ENCODE measurements at places on chromosomes 3 and 15.

DNA sequence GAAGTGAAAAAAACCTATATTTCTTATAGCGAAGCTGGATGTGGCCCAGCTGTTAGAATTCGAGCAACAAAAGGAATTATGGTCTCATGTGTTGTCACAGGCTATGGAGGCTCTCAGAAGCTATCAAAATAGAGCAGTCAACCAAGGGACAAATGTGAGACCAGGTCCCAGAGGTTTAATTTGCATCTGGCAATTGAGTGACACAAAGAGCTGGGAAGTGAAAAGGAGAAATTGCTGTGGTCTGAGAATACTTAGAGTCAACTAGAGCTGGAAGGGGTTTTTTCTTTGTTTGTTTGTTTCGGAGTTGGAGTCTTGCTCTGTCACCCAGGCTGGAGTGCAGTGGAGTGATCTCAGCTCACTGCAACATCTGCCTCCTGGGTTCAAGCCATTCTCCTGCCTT is 61.3 kb upstream of the SMAD3 start:
- no peak for DNase-seq

DNA sequence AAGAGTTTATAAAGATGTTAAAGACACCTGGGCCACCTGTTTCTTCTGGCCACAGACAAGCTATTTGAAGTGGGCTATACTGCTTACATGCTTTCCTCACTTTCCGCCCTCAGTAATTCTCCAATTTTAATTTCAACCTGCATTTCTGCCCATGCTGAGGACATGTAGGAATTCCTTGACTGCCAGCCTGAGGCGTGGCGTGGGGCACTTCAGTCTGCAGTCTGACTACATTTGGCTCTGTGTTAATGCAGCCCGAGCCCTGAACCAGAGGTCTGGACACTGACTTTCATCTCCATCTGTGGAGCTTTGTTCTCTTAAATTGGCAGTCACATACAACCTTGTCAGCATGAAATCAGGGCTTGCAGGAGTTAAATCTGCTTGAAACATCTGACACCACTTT is 8.5 kb downstream of the UQCC5 start:
- DNase-seq: no peak

GRCh38 chr3:71393093-71393492 is 190.4 kb downstream of the FOXP1 start:
- no peak for DNase-seq

GRCh38 chr3:135352213-135352612 is 557.2 kb downstream of the EPHB1 start:
- DNase-seq: no peak

DNA sequence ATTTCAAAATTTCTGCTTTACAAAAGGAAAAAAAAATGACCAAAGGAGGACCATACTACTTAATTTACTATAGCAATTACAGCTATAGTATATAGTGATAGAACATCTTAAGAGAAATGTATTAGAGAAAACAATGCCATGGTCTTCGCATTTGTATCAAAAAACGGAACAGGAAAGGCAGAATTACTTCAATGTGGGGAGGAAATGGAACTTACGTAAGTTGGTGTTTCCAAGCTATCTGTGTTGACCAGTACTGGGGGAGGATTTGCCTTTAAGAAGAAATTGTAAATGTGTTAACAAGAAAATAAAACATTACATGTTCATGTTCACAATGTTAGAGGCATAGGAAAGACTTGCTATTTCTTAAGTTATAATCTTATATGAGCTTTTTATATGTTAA is 119.9 kb upstream of the MELTF start:
- no peak for DNase-seq

DNA sequence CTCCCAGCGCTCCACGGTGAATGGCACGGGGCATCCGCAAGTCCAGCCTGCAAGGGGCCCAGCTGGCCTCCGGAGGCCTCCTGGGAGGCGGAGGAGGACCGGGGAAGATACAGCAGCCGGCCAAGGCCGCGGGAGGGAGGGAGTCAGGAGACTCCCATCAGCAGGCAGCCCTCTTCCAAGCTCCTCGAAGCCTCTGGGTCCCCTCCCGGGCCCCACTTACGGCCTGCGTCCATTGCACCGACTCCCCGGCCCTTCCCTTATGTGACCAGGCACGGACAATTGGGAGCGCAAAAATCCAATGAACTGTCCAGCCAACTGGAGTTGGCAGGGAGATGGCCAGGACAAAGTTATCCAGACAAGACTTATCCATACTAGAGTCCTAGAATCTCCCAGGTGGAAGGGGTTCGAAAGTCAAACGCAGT is 668 bp downstream of the MFGE8 start:
- no peak for DNase-seq

- DNase-seq: no peak
Measured at GRCh38 chr15:92050220-92050898, 196.9 kb downstream of the SLCO3A1 start.

GRCh38 chr3:141081141-141081795 is 30.1 kb downstream of the SPSB4 start:
- DNase-seq: no peak

DNA sequence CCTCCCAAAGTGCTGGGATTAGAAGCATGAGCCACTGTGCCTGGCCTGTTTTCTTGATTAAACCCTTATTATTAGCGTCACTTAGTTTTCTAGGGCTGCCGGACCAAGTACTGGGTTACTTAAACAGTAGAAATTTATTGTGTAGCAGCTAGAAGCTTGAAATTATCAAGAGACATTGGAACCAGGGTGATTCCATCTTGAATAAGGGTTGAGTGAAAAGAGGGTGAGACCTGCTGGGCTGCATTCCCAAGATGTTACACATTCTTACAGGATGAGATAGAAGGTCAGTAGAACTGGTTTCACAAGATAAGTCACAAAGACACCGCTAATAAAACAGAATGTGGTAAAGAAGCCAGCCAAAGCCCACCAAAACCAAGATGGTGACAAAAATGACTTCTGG is 18.6 kb upstream of the FSTL1 start:
- DNase-seq: no peak

GRCh38 chr15:36798366-36798765 is 218.9 kb downstream of the CDIN1 start:
- DNase-seq: no peak

DNA sequence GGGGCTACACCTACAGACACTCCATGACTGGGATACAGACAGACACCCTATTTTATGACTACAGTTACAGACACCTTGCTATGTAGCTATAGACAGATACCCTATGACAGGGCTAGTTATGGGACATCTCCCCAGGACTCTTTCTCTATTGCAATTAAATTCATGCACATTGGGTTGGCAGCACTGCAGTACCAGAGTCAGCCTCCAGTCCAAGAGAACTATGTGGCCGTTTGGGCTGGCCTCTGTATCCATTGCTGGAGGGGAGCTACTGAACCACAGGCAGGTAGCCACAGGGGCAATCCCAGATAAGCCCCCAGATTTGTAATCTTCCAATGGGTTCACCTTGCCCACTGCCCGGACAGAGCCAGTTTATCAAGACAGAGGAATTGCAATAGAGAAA is 108.4 kb upstream of the SPATA16 start:
- no peak for DNase-seq

GRCh38 chr3:107241217-107241616 is 136.0 kb upstream of the CCDC54 start:
- DNase-seq: no peak

GRCh38 chr15:92621972-92622533 is 33.5 kb downstream of the FAM174B start:
- DNase-seq: no peak

GRCh38 chr3:11053926-11054503 is 61.5 kb downstream of the SLC6A1 start:
- no peak for DNase-seq

- DNase-seq: no peak
Measured at GRCh38 chr15:97691078-97691477, 269.4 kb upstream of the ARRDC4 start.

- DNase-seq: no peak
Measured at GRCh38 chr3:45992821-45993221, 2.8 kb downstream of the FYCO1 start.

GRCh38 chr3:120454076-120454689 is 3.4 kb upstream of the FSTL1 start:
- no peak for DNase-seq

DNA sequence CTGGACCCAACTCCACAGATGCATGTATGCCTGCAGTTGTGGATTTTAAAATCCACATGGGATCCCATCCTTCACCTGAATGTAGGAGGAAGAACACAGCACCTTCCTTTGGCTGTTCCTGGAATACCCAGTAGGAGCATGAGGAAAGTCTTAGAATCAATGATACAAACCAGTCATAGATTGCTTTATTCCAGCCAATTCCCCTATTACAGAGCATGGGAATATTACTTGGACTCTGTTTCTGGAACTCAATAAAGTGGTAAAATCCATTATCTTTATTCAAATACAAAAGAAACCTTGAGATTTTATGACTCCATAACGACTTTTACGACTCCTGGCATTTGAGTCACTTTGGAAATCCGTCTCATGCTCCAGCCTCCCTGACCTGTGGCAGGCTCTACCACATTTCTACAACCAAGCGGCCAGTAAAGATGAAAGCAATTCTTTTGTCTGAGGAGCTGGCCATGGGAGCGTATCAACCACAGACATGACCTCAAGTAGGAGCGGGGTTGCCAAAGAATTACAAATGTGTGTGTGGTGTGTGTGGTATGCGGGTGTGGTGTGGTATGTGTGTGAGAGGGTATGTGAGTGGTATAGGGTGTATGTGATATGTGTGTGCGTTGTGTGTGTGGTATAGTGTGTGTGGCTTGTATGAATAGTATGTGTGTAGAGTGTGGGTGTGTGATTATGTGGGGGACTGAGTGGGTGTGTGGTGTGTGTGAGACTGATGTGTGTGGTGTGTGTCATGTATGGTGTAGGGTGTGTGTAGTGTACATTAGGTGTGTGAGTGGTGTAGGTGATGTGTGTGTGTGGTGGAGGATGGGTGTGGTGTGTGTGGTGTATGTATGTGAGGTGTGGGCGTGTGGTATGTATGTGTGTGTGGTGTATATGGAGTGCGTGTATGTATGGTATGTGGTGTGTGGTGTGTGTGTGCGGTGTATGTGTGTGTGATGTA is 40.0 kb downstream of the ARRDC4 start:
- no peak for DNase-seq

- DNase-seq: no peak
Measured at GRCh38 chr3:193350744-193351143, 27.8 kb downstream of the ATP13A5 start.

- no peak for DNase-seq
Measured at GRCh38 chr15:47987461-47987860, 133.3 kb upstream of the SLC24A5 start.
